ENCODE measurements at places on chromosomes 6 and 20.

GRCh38 chr6:25035512-25036435 lies 100.0 kb upstream of the RIPOR2 start:
- no peak for DNase-seq

DNA sequence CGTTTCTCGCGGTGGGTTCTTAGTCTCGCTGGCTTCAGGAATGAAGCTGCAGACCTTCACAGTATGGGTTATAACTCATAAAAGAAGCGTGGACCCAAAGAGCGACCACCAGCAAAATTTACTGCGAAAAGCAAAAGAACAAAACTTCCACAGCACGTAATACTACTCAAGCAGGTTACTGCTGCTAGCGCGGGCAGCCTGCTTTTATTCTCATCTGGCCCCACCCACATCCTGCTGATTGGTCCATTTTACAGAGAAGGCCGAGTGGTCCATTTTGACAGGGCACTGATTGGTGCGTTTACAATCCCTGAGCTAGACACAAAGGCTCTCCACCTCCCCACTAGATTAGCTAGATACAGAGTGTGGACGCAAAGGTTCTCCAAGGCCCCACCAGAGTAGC lies 17.4 kb downstream of the LY86 start:
- DNase-seq = no peak

GRCh38 chr20:40869218-40870147 lies 159.1 kb upstream of the TOP1 start:
- DNase-seq = no peak

DNA sequence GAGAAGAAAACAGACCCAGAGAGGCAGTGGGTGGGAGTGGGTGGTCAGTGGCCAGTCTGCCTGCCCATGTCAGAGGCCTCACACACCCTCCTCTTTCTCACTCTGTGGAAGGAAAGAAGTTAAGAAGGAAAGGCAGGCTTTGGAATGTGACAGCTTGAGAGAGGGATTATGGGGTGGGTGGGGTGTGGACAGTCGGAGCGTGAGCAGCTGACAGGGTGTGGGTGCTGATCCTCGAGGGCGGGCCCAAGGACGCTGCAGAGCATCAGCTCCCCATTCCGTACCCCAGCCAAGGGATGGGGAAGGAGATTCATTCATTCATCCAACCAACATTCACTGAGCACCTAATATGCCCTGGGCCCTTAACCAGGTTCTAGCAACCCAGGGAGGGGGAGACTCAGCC lies 4.8 kb downstream of the TGM6 start:
- peak; percentile 64 for DNase-seq

GRCh38 chr6:91501930-91502329 lies 915.1 kb upstream of the MAP3K7 start:
- no peak for DNase-seq

DNA sequence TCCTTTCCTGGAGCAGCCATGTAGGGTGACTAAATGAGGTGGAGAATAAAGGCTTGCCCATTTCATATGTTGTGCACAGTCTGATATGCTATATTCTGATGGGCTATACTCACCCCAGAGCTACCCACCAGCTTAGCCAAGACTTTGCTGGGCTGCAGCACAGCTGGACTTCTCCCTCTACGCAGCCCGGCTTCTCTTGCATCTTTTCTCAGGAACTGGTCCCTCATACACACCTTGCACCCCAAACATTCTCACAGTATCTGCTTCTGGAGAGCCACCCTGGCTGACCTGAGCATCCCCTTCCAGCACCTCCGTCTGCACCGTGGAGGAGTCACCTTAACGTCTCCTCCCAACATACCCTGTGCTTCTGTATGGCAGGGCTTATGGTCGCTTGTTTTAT lies 150.8 kb upstream of the PMEPA1 start:
- DNase-seq = no peak

Measured in WERI-Rb-1 (cell line).